HepG2 (cell line): ENCODE measurements at places on chromosomes 4 and X. TPM values are rescaled to one million over a fixed set of nuclear protein-coding genes. Genes with fewer than 3 reads are reported as not detected.

PRSS12 gene
- 0.02 and 0.08 TPM in 2 replicates for total RNA-seq

PGAM4 gene
- 0.33 TPM in 1 of 2 replicates, not detected in the other for total RNA-seq

RNF212 gene
- not detected in 2 replicates for total RNA-seq

ODAM gene
- 115 and 157 TPM in 2 replicates for total RNA-seq

FOXP3 gene
- total RNA-seq, result not detected in 2 replicates
